ENCODE measurements at places on chromosomes 4 and X.

DNA sequence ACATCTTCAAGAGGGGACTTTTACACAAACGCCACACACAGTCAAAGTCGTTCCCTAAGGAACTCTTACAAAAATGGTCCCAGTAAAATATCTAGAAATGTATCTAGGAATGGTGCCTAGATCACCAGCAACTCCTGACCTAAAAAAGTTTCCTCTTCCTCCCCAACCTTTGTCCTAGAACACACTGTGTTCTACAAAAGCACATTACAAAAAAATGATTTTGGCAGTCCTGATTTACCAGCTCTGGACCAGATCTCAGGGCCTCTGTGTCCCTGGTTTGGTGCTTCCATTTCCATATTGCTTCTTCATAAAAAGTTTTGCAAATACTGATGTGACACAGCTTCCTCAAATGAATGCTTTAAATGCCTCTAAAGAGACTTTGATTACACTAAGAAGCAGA is 55.0 kb downstream of the LNX1 start:
- DNase-seq: no peak

- DNase-seq: peak; percentile 37
Measured at GRCh38 chrX:15242899-15243555, 26.9 kb downstream of the ASB9 start.

DNA sequence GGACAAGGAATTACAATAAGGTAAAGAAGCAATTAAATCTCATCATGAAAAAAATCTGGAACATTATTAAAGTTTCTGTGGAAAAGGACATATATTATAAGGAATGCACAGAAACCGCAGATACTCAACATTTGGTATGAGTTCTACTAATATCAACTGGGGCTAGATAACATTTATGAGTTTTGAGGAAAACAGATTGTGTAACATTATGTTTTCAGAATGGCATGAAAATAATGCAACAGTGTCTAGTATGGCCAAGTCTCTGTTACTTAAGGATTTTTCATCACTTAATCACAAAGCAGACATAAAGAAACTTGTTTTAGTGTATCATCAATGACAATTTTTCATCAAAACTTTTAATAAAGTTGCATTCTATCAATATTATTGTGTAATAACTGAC is 785.0 kb downstream of the GLUD2 start:
- DNase-seq: no peak

DNA sequence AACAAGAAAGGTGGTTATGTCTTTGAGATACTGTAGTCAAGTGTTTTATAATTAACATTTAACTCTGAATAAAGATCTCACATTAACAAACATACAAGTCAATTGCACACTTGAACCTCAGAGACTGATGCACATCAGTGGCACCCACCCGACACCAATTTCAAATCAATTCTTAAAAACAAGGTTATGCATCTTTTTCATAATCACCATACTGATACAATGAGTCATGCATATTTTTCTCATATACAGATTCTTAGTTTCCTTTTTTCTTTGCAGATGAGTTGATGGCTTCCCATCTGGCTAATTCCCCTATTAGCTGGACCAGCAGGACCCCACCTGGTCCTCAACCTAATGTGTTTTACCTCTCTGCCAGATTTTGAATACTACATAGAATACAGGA is 136.2 kb upstream of the RPL34 start:
- DNase-seq: no peak

GRCh38 chr4:44661940-44662622 is 10.7 kb upstream of the YIPF7 start:
- DNase-seq: no peak

DNA sequence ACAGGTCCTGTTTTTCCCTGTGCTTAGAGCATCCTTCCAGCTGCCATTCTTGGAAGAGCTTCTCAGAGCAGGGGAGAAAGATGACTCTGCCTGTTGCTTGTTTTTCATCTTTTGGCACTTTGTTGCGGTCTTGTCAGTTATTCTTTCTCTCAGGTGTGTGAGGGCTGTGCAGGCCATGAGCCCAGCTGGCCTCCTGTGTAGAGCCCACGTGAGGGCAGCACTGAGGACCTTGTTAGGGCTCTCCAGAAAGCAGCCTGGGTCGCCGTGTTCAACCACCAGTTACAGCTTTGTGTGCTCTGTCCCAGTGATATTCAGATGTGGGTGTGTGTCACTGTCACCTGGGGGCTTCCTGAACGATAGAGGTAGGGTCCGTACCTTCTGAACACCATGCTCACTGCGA is 52.8 kb downstream of the NOP14 start:
- no peak for DNase-seq

GRCh38 chr4:82284475-82284857 is 89.3 kb downstream of the HNRNPD start:
- no peak for DNase-seq

GRCh38 chr4:84031401-84031800 is 467.7 kb downstream of the NKX6-1 start:
- DNase-seq: no peak
